ENCODE measurements at places on chromosomes 13 and 19. TPM values are rescaled to one million over a fixed set of nuclear protein-coding genes. Genes with fewer than 3 reads are reported as not detected.

DNA sequence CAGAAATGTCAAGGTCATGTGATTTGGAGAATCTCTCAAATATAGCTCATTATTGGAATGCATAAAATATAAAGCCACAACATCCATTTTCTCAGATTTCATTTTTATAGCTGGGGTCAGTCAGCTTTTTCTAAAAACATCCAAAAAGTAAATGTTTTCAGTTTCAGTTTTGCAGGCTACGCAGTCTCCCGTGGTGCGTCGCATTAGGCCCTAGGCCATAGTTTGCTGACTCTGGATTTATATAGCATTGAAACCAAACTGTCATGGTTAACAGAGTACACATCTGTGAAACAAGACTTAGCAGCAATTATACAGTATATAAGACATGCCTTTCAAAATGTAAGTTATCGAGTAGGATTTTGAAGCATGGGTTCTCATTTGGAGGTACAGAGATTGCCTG lies 140.0 kb downstream of the IRS2 start:
- no peaks in the 10 kb centered on the region for H3K27me3 ChIP-seq
- no peak overlapping the region for H3K4me3 ChIP-seq
- H3K27ac ChIP-seq: no peak overlapping the region
- no peaks in the 10 kb centered on the region for H3K36me3 ChIP-seq

DNA sequence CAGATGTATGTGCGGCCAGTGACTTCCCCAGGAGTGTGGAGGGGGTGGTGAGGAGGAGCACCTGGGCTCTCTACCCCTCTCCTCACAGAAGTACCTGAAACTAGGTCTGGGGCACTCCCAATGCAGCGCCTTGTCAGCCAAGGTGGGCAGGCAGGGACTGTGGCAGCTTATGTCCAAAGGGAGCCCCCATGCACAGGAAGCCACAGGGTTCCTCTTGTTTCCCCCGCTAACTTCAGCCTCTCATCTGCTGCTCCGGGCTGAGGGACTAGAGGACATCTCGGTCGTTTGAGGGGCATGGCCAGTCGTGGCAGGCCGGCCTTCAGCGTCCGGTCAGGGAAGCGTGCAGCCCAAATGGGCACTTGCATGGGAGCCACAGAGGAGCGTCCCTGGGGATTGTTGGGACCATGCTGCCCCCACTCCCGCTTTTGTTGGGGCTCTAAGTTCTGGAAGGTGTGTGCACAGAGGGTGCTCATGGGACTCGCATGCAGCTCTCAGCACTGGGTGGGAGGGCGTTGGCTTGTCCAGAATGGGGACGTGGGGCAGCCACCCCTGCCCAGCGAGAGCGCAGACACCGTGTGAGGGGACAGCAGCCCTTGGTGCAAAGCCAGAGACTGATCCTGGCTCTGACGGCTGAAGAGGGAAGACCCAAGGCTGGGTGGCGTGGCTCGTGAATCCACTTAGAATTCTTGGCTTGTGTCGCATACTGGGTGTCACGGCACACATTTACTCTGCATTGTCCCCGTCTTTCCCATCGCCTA lies 16.6 kb upstream of the NPAS1 start:
- DNase-seq: no peak
- peaks cover 6% of the 10 kb centered on the region for H3K4me1 ChIP-seq
- peaks cover 27% of the 10 kb centered on the region for H3K36me3 ChIP-seq
- H3K27me3 ChIP-seq: no peaks in the 10 kb centered on the region
- no peak overlapping the region for H3K27ac ChIP-seq

GRCh38 chr13:102869948-102870676 lies 24.3 kb downstream of the ERCC5 start:
- no peaks in the 10 kb centered on the region for H3K4me1 ChIP-seq
- no peak for DNase-seq
- H3K27ac ChIP-seq: no peak overlapping the region
- H3K27me3 ChIP-seq: no peaks in the 10 kb centered on the region
- H3K4me3 ChIP-seq: no peak overlapping the region

Gene ZSCAN5C
- not detected for total RNA-seq

DNA sequence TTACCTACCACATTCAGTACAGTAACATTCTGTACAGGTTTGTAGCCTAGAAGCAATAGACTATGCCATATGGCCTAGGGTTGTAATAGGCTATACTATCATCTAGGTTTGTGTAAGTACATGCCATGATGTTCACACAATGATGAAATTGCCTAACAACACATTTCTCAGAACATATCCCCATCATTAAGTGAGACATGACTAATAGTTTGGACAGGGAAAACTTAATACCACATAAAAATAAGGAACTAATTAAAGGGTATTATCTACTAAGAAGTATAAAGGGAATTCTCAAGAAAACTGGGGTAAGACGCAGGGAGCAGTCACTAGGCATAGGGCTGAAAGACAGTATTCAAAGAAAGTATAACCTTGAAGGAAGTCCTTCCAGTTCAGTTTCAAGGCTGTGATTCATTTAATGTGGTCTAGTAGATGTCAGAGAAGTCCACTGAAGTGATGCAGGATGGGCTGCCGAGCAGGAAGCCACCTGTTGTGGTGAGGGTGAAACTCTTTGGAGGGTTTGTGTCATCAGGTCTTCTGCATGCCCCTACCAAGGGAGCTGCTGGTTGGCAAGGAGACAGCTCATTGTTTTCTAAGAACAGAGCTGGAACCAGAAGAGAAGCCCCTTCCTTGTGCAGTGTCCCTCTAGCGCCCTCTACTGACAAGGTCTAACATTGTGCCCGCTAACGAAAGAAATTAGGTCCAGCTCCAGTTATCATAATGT lies 122.9 kb downstream of the OLFM4 start:
- H3K27ac ChIP-seq: no peak overlapping the region
- peak; percentile 73 for DNase-seq
- no peaks in the 10 kb centered on the region for H3K36me3 ChIP-seq
- H3K27me3 ChIP-seq: no peaks in the 10 kb centered on the region
- H3K4me3 ChIP-seq: no peak overlapping the region

Gene CNN1
- 21.6 TPM for total RNA-seq

DNA sequence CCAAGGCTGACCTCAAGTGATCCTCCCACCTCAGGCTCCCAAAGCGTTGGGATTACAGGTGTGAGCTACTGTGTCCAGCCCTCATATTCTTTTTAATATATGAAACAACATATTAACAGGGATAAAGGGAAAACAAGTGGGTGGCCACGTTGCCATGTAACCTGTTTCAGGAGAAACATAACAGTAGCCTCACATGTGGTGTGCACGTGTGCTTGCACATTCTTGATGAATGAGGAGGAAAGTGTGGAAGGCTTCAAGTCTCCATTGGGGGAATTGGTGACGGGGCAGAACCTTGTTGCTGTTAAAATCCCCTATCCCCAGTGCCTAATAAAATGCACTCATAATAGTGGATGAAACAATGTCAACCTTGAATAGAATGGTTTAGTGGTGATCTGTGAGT lies 202.3 kb downstream of the MTUS2 start:
- no peak for DNase-seq
- H3K27me3 ChIP-seq: no peaks in the 10 kb centered on the region
- no peaks in the 10 kb centered on the region for H3K36me3 ChIP-seq
- H3K4me3 ChIP-seq: no peak overlapping the region
- no peak overlapping the region for H3K27ac ChIP-seq
- no peaks in the 10 kb centered on the region for H3K4me1 ChIP-seq

Gene LGALS7B
- total RNA-seq: not detected

GRCh38 chr13:92719868-92720267 lies 506.7 kb upstream of the GPC6 start:
- no peak overlapping the region for H3K4me3 ChIP-seq
- H3K4me1 ChIP-seq: no peaks in the 10 kb centered on the region
- no peaks in the 10 kb centered on the region for H3K36me3 ChIP-seq
- DNase-seq: no peak
- no peaks in the 10 kb centered on the region for H3K27me3 ChIP-seq

Gene ICAM4
- not detected for total RNA-seq

Gene HIF3A
- total RNA-seq: 53.5 TPM

GRCh38 chr13:42990291-42991232 lies 1.5 kb downstream of the EPSTI1 start:
- no peak overlapping the region for H3K4me3 ChIP-seq
- no peak for DNase-seq

Measured in thyroid gland (tissue), 4 donors.